ENCODE measurements at places on chromosomes 11 and 22.

DNA sequence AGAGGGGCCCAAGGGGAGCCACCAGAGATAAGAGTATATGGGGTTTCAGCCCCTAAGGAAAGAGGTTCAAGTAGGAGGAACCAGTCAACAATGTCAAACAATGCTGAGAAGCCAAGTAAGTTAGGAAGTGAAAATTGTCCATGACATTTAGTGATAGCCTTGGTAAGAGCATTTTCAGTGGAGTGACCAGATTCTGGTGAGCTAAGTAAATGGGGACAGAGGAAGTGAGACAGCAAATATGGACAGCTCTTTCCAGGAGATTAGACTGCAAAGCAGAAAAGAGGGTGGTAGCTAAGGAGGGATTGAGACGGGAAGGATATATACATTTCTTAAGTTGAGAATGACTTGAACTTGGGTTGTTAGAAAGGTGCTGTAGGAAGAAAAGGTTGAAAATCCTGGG, 22.9 kb downstream of the POLD3 start:
- no peak overlapping the region for H3K4me3 ChIP-seq
- no peaks in the 10 kb centered on the region for H3K4me1 ChIP-seq
- no peak overlapping the region for H3K27ac ChIP-seq
- H3K27me3 ChIP-seq: no peaks in the 10 kb centered on the region
- peaks cover 10% of the 10 kb centered on the region for H3K36me3 ChIP-seq

GRCh38 chr11:113087706-113088105, 126.5 kb downstream of the NCAM1 start:
- no peak overlapping the region for H3K4me3 ChIP-seq
- no peaks in the 10 kb centered on the region for H3K36me3 ChIP-seq
- DNase-seq: no peak
- H3K4me1 ChIP-seq: no peaks in the 10 kb centered on the region

DNA sequence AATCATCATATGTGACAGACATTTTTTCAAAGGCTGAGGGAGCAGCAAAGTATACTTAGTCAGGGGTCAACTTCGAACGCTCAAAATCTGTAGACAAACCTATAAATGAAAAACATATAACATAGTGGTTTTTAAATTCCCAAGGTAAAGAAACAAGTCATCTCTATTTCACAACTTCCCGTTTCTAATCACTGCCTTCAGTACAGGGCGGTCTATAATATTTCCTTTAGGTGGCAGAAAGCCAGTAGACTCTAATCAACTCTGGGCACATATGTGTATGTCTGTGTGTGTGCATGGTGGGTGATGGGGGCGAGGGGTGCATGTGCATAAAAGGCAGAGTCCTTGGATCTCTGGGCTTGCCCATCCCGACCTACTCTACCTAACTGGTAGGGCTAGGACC, 55.0 kb upstream of the ARFGAP3 start:
- no peak overlapping the region for H3K27ac ChIP-seq
- no peak overlapping the region for H3K4me3 ChIP-seq
- no peak for DNase-seq
- no peaks in the 10 kb centered on the region for H3K36me3 ChIP-seq

DNA sequence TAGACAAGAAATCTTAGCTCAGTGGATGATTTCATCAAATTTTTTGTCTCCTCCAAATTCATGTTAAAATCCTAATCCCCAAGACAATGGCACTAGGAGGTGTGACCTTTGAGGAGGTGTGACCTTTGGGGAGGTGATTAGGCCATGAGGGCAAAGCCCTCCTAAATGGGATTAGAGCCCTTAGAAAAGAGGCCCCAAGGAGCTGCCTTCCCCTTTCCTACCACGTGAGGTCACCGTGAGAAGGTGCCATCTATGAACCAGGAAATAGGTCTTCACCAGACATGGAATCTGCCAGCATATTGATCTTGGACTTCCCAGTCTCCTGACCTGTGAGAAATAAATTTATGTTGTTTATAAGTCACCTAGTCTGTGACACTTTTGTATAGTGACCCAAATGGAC, 138.7 kb downstream of the TRIM29 start:
- no peak for DNase-seq
- H3K4me3 ChIP-seq: no peak overlapping the region
- H3K27ac ChIP-seq: no peak overlapping the region
- peaks cover 9% of the 10 kb centered on the region for H3K4me1 ChIP-seq
- no peaks in the 10 kb centered on the region for H3K36me3 ChIP-seq

All from MM.1S (cell line).